Hypothalamus (tissue), 51 donors: ENCODE measurements at places on chromosomes 6 and 20.

DNA sequence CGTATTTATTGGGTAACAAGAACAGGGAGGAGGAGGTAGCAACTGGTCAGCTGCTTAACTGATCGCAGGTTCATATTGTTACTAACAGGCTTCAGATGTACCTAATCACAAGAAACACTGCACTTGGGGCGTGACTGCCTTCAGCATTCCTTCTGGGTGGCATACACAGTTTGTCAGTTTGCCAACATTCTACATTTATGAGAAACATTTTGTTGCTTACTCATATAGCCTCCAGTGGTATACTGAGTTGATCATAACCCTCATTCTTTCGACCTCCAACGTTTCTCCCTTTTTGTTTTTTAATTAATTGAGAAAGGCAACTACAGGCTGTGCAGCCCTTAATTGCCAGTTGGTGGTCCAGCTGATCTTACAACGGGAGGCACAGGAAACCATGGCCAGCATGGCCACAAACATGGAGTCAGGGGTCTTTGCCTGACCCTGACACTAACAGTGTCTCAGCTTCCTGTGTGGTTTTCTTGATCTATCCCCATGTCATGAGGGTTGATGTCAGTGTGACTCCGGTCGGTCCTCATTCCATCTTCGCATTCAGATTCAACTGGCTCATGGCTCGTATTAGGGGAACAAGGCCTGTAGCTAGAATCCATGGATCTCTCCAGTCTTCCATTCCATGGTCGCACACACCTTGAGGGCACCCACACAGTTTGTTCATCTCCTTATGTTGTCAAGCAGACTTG, 9.4 kb downstream of the EPB41L2 start:
- no peak for DNase-seq

DNA sequence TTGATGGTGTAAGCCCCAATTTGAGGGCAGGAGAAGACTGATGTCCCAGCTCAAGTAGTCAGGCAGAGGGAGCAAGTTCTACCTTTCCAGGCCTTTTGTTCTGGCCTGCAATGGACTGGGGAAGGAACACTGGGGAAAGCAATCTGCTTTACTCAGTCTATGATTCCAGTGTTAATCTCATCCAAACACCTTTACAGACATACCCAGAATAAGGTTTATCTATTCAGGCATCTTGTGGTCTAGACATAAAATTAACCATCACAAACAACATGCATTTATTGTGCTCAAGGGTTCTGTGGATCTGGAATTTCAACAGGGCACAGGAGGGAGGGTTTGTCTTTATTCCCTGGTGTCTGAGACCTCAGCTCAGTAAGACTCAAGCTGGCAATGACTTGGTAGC, 14.4 kb upstream of the RSPH3 start:
- DNase-seq = no peak

- no peak for DNase-seq
Measured at GRCh38 chr6:11318835-11319813, 86.7 kb upstream of the NEDD9 start.

GRCh38 chr6:20024316-20024673, 187.1 kb downstream of the ID4 start:
- DNase-seq = no peak

DNA sequence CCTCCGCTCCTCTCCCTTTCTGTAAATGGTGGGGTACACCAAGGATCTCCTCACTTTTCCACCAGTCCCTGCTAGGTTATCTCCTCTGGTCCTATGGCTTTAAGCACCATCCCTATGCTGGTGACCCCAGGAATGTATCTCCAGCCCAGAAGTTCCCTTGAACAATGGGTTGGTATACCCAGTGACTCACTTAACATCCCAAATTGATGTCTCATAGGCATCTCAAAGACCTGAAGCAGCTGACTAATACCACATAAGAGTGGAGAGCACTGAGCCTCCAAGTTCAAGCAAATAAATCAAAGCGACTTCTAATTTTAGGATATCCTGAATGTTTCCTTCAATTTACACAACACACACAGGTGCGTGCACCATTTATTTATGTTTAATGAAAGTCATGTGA, 48.3 kb downstream of the ADGRF1 start:
- DNase-seq = no peak

DNA sequence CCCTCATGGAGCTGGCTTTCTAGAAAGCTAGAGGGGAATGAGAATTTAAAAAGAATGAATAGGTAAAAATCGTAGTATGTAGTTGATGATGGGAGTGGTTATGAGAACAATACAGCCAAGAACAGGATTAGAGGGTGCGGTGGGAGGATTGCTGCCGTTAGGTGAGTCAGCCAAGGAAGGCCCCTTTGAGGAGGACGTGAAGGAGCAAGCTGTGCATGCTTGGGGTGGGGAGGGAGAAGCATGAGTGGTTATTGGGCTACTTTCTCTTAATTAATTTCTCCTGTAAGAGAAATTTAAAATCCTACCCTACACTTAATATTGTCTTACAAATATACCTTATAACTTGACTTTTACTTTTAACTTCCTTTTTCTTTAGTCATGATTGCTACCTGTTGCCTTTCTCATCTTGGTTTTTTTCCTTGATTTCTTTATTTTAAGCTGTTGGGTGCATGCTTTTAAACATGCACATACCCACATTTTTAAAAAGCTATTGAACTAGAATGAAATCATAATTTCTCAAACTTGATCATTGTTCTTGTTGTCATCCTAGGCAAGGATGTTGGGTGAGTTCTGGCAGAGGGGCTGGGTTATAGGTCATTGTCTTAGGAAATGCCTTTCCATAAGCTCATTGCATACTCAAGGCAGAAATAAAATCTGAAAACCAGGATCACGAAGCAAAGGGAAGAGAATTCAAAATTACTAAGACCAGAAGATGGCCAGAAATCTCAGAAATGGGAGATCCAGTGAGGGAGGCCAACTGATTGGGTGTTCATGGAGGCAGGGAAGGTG, 114.5 kb downstream of the TCP11 start:
- no peak for DNase-seq

- DNase-seq = no peak
Measured at GRCh38 chr20:23081263-23081819, 4.8 kb downstream of the CD93 start.

DNA sequence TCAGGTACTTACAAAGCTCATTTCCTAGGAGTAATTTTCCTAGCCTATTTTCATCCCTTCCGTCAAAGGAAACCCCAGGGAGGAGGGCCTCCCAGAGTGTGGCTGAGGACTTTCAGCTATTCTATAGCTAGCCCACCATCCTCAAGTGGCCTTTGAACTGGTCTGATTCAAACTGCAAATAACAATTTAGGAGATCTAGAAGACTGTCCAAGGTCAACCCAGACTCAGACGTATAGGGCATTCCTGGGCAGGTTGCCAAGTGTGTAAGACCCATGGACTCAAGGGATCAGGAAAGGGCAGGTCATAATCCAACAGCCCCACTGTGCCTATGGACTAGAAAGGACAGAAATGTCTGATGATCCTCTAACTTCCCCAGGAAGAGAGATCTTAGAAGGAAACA, 2.1 kb upstream of the RRAGD start:
- no peak for DNase-seq

- no peak for DNase-seq
Measured at GRCh38 chr6:131400779-131401496, 172.1 kb upstream of the ARG1 start.

DNA sequence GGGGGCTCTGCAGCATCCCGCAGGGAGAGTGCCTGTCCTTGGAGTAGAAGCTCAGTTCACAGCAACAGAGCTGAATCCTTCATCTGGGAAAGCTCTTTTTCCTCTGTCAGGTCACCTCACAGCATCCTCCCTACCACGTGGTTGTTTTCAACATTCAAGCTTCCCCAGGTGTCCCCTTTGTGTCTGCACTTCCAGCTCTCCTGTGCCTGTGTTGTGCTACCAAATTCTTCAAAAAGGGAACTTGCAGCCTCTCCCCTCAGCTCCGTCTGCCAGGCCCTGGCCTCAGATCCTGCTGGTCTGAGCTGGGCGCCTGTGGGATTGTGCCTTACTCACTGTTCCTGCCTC, 108.4 kb downstream of the FOXF2 start:
- no peak for DNase-seq

GRCh38 chr20:44001667-44002596, 87.3 kb downstream of the TOX2 start:
- DNase-seq = no peak

GRCh38 chr6:89842228-89842627, 12.5 kb downstream of the CASP8AP2 start:
- no peak for DNase-seq

- DNase-seq = no peak
Measured at GRCh38 chr6:134240665-134241431, 77.1 kb downstream of the SGK1 start.

GRCh38 chr6:13453771-13454251, 33.6 kb downstream of the GFOD1 start:
- DNase-seq = no peak

GRCh38 chr6:2909718-2910117, 6.6 kb upstream of the SERPINB9 start:
- no peak for DNase-seq

DNA sequence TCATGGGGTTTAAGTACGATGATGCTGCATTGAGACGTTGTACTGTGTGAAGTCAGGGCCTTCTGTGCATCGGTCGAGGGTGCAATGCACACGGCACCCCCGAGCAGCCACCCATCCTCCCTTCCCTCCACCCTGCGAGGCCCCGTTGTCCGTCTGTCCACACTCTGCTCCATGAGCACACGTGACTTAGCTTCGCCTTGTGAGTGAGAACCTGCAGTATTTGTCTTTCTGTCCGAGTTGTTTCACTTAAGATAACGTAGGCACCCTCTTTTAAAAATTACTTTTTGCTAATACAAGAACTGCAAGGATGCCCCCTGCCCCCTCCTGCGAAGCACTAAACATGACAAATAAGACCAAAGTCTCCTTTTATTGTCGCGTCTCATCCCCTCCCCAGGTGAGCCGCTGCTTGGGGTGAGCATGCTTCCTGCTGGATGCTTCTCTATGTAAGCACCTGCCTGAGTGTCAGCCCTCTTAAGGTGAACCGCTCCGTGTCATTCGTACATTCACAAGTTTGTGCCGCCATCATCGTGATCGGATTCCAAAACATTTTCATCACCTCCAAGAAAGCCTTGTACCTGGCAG, 3.6 kb upstream of the RBBP8NL start:
- DNase-seq = no peak

GRCh38 chr20:62518911-62519310, 43.1 kb upstream of the GATA5 start:
- no peak for DNase-seq

DNA sequence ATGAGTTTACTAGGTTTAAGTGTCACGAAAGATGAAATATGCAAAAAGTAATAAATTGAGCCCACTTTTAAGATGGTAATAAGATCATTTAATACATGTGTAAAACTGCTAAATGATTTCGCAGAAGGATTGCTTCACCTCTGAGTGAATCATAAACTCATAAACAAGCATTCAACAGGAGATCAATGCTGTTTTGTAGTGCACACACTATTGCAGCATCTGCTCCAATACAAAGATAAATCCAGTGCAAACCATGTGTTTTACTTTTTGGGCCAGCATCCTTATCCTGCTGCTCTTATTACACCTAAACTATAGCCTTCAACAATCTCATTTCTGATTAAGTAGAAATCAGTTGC, 400.1 kb downstream of the NKAIN2 start:
- DNase-seq = no peak
